ENCODE measurements at places on chromosomes 13 and 19.

- no peak for DNase-seq
Measured at GRCh38 chr19:39728040-39728439, 9.8 kb downstream of the CLC start.

- DNase-seq, result no peak
Measured at GRCh38 chr13:73536865-73537264, 478.1 kb downstream of the KLF5 start.

- no peak for DNase-seq
Measured at GRCh38 chr13:40152922-40153321, 497.5 kb downstream of the COG6 start.

- no peak for DNase-seq
Measured at GRCh38 chr19:17127671-17128070, 52.1 kb downstream of the MYO9B start.

GRCh38 chr19:36032251-36033104 is at the start of gene CLIP3:
Gene CLIP3, minus strand, starts transcription at chr19:36032873. Its CDS starts 516 bp downstream, at chr19:36032357.
- DNase-seq, result no peak

DNA sequence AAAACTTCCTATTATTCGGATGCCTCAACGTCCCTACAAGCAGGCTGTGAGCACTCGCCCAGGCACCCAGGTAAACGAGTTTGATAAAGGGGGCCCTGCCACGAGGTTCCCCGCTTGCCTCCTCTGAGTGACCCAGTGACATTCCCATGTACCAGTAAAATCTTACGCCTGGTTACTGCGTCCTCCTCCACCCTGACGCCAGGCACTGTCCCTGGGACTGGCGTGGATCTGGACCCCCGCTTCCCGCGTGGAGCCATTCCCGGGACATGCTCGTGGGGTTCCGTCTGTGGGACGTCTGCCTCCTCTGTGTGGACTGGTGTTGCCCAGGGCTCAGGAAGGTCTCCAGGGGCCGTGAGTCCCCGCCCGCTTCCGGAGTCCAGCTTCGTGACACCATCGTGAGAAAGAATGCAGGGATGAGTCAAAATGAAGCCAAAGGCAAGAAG is 407 bp upstream of the ZNF550 start:
- no peak for DNase-seq

DNA sequence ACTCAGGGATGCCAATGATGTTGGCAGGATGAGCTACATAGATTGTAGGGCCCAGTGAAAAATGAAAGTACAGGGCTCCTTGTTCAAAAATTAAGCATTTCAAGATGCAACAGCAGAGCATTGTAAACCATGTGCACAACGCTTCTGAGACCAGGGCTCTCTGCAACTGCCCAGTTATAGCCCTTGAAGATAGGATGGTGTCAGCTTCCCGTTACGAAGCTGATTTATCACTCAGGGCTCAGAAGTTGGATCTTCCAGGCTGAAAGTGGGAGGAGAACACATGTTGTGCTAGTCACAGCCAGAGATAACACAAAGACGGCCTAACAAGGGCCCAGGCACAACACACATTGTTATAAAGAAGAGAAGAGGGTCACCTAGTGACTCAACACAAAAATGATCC is 466.7 kb downstream of the TUBA3C start:
- DNase-seq, result no peak

GRCh38 chr19:28309070-28309469 is 903.9 kb downstream of the UQCRFS1 start:
- no peak for DNase-seq

DNA sequence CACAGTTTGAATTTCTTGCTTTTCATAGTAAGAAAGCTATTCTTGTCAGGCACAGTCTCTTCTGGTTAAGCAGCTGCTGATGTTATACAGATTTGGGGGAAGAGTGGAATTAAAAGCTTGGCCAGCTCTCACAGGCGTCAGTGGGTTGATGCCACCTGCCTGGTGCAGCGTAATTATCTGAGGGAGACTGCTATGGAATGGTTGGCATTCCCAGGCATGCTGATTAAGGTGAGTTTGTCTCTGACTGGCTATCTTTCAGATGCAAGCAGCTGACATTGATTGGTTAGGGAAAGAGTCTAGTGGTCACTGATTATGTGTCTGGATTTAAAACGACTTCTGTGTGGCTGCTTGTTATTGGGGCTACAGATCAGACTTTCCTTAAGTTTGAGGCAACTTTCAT is 948.4 kb downstream of the UQCRFS1 start:
- DNase-seq, result no peak

DNA sequence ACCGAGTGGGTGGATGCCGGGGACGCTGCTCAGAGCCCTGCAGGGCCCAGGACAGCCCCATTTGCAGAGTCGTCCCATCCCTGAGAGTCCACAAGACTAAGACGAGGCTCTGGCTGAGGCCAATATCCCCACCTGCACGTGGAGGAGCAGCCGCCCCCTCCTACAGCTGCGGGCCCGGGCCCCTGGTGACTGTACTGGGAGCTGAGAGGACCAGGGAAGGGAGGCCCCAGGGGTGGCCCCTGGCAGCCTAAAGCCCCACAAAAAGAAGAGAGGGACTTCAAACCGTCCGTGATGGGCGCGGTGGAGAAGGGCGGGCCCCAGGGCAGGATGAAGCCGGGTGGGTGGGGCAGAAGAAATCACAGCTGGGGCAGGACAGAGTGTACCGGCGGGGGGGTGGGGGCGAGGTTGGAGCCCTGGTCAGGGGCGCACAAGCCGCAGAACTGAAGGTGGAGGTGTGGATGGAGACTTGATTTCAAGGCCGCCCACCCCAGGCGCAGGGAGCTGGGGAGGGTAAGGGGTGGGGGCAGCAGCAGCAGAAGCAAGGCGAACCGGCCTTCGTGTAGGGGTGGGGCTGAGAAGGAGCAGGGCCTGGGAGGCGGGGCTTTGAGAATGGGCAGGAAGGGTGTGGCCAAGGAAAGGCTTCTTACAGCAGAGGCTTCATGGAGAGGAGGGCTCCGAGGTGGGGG is 12.9 kb downstream of the CFD start:
- DNase-seq, result peak; percentile 67

DNA sequence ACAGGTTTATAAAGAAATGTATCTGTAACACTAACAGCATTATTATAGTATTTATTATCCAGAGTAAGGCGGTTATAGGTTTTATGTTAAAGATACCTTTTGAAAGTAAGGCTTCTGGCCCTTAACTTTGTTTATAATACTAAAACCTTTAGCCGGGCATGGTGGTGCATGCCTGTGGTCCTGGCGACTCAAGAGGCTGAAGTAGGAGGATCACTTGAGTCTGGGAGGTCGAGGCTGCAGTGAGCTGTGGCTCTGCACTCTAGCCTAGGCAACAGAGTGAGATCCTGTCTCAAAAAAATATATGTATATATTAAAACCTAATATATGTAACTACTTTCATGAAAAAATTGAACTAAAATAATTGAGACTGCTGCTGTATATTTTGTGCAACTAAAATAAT is 98.7 kb upstream of the KLF5 start:
- no peak for DNase-seq

DNA sequence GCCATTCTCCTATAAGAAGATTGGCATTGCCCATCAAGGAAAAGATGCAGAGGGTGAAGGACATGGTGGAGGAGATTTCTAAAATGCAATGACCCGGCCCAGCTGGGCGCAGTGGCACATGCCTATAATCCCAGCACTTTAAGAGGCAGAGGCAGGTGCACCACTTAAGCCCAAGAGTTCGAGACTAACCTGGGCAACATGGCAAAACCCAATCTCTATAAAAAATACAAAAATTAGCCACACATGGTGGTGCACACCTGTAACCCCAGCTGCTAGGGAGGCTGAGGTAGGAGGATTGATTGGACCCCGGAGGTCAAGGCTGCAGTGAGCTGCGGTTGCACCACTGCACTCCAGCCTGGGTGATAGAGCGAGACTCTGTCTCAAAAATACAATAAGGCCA is 331.8 kb downstream of the FOXO1 start:
- no peak for DNase-seq

DNA sequence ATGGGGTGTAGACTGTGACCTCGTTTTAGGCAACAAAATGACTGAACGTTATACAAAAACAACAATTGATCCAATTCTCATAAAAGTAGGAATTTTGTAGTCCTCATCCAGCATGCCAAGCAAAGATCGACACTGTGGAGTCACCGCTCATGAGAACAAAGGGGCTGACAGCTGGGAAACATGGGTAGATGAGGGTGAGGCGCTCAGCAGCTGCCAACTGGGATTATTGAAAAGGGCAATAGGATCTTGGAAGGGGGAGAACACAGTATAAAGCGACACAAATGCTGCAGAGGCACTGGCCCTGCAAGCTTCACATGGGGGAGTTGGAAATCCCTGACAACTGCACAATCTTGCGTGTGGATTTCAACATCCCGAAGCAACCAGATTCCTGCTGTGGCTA is 5.4 kb upstream of the ZNF765 start:
- DNase-seq, result no peak

- no peak for DNase-seq
Measured at GRCh38 chr19:31301306-31301980, 47.8 kb downstream of the TSHZ3 start.

- DNase-seq, result no peak
Measured at GRCh38 chr19:40519352-40520322, 52.8 kb downstream of the SPTBN4 start.

- DNase-seq, result peak; percentile 95
Measured at GRCh38 chr19:1905110-1905862, at the start of the genes ADAT3 and SCAMP4. Gene ADAT3, plus strand, starts transcription at chr19:1905399. Its CDS starts 6,649 bp downstream, at chr19:1912048. Gene SCAMP4, plus strand, starts transcription at chr19:1905399. Its CDS starts 9,621 bp downstream, at chr19:1915020.

DNA sequence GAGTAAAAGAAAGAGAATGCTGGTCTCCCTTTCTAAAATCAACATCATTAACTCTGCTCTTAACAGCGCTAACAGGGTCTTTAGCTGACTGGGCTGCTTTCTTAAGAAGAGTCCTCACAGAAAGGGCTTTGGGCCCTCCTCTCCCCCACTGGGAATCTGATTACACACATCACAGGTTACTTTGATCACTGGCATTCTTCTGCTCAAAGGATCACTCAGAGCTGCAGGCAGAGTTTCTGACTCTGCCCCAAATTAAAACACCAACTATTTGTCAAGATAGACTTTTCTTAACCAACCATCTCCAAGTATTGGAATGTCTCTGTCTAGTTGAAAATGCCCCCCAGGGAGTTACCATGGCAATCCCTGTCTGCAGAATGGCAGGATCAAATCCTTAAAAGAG is 31.1 kb upstream of the SIAH3 start:
- no peak for DNase-seq

- DNase-seq, result no peak
Measured at GRCh38 chr13:77513719-77514335, 21.7 kb upstream of the SCEL start.

GRCh38 chr19:19914596-19914995 is 13.8 kb downstream of the ZNF93 start:
- DNase-seq, result no peak

- DNase-seq, result no peak
Measured at GRCh38 chr19:10817291-10818038, 18.5 kb downstream of the TMED1 start.
